BJ (cell line): ENCODE measurements at places on chromosomes 12 and 14.

GRCh38 chr12:95545731-95546490, 5.4 kb downstream of the USP44 start:
- DNase-seq: no peak

DNA sequence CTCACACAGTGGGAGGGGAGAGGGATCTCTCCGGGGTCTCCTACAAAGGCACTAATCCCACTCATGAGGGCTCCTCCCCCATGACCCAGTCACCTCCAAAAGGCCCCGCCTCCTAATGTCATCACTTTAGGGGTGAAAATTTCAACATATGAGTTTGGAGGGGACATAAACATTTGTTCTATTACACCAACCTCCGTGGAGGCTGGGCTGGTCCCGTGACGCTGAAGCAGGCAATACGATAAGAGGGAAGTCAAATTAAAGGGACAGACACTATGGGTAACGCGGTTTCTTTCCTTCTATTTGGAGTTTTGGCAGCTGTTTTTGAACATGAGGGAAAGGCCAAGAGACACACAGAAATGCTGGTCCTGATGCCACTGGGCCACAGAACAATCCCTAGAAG, 175.7 kb upstream of the VASH1 start:
- DNase-seq: no peak

DNA sequence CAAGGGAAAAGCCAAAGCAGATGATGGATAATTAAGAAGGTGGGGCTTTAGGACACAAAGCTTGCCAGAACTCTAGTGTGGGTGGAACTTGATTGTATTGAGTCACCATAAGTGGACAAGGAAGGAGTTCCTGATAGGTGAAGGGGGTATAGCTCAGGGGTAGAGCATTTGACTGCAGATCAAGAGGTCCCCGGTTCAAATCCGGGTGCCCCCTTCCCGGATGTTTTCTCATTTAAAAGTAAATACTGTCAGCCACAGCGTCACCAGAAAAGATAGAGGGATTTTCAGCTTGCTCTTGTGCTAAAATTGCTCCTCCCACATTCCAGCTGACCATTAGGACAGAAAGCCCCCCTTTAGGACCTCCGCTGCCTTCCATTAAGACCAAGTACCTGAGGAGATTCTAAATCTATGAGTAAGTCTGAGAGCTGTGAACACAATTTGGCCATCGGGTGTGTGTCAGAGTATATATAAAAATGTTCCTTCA, 36.6 kb downstream of the DCAF4 start:
- peak; percentile 34 for DNase-seq

DNA sequence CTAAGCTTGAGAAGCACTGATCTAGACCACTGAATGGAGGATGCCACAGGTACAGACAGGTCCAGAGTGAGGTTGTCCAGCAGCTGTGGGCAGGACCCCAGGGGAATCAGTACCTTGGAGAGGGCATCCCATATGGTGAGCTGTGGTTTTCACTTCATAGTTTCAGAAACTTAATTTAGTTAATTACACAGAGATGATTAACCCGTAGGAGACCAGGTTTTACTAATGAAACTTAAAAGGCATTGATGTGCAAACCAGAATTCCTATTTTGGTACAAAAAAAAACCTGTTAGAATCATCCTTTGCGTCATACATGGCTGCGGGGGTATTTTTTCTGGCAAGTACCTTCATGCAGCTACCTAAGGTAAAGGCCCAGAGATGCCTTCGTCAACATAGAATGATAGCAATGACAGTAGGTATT, 159.3 kb downstream of the DACT1 start:
- no peak for DNase-seq

DNA sequence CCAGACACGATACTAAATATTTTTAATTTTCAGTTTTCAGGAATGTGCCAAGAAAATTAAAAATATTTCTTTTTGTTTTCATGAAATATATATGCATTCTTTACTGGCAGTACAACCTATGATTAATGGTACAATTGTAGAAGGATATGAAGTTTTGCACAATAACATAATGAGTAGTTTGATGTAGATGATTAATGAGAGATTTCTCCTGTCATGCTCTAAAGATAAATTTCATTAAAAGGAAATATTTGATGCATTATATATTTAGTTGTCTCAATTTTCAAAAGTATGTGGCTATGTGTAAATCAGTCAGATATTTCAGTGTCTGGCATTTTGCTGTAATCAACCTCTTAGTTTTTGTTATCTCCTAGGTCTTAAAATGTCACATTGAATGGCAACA, 940.2 kb upstream of the MDGA2 start:
- no peak for DNase-seq

GRCh38 chr12:97666263-97666662, 203.7 kb downstream of the RMST start:
- DNase-seq: no peak
